T-helper 2 cell treated with Interferon-gamma antibody and Interleukin-4, amounts not matched to agents 5 μg/mL and 100 μg/mL, for 36 hours (primary cell): ENCODE measurements at places on chromosomes 2 and 18.

DNA sequence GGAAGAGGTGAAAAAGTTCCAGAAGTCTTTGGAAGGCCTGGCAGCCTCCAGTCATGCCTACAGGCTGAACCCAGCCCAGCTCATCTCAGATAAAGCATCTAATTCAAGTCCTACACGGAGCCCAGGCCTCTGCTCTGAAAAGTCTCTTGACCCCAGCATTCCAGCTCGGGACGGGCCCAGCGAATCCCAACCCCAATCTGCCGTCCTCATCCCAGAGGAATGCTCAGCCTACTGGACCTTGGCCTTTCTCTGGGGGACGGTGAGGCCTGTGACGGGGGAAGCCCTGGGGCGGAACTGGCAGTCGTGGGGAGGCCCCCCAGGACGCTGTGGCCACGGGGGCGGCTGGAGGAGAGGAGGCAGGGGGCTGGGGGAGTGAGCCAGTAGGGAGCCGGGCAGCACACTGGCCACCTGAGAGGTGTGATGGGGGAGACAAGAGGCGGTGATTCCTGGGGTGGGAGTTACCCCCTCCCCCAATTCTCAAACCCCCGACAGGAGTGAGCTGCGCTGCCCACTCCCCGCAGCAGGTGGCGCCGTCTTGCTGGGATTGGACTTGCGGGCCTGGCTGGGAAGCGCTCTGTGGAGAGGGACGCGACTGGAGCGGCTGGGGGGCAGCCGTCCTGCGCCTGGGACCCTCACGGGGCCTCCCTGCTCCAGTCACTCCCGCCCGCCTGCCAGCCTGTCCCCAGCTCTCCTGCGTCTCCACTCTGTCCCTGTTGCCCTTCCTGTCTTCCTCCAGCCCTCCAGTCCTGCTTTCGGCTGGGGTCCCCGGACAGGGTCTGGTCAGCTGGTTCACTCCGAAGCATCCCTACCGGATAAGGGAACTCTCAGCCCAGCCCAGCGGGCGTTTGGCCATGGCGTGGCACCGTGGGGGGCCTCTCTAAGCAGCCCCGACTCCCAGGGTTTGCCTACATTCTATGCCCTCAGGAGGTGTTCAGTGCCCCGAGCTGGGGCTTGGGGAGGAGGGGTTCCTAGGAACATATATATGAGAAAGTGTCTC, 182.6 kb upstream of the HAAO start:
- DNase-seq: peak; percentile 16
- peaks cover 3% of the 10 kb centered on the region for H3K4me1 ChIP-seq
- no peak overlapping the region for H3K27ac ChIP-seq
- peaks cover 3% of the 10 kb centered on the region for H3K27me3 ChIP-seq
- H3K4me3 ChIP-seq: no peak overlapping the region
- H3K36me3 ChIP-seq: no peaks in the 10 kb centered on the region

- DNase-seq: no peak
- H3K4me1 ChIP-seq: peaks cover 71% of the 10 kb centered on the region
- no peak overlapping the region for H3K27ac ChIP-seq
- no peaks in the 10 kb centered on the region for H3K27me3 ChIP-seq
- H3K4me3 ChIP-seq: no peak overlapping the region
Measured at GRCh38 chr2:200377355-200378336, 71.2 kb downstream of the SPATS2L start.

DNA sequence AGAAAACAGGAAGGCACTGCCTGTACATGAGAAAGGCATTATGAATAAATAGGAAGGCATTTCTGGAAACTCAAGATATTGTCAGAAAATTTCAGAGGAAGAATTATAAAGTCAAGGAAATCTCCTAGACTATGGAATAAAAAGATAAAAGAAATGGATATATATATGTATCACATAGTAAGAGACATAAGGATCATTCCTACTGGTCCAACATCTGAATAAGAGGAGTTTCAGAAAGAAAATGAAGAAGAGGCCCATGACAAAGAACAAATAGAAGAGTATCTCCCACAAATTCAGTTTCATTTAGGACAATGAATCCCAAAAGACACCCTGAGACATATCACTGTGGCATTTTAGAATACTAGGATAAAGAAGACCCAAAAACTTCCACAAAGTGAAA, 178.8 kb downstream of the PRKCE start:
- H3K4me3 ChIP-seq: no peak overlapping the region
- peaks cover 20% of the 10 kb centered on the region for H3K4me1 ChIP-seq
- no peak overlapping the region for H3K27ac ChIP-seq
- DNase-seq: no peak

DNA sequence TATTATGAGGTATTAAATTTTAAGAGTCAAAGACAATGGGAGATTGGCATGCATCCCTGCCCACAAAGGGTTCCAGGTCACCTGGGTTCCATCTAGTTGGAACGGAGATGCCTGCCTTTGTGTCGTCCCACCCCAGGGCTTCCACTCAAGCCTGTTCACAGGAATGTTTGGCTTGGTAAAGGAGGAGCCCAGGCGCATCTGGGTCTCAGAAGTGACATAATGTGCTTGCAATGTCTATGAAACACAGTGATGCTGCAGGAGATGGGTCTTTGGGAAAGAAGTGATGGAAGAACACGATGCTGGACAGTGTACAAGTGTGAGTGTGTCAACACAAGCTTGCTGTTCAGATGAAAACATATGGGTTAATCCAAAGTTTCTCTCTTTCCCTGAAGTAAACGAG, 49.6 kb upstream of the ZNF396 start:
- H3K4me1 ChIP-seq: no peaks in the 10 kb centered on the region
- DNase-seq: no peak
- H3K4me3 ChIP-seq: no peak overlapping the region
- no peak overlapping the region for H3K27ac ChIP-seq

GRCh38 chr2:64359171-64359891, 94.6 kb upstream of the LGALSL start:
- peaks cover 41% of the 10 kb centered on the region for H3K27me3 ChIP-seq
- no peak overlapping the region for H3K4me3 ChIP-seq
- peaks cover 4% of the 10 kb centered on the region for H3K4me1 ChIP-seq
- H3K36me3 ChIP-seq: no peaks in the 10 kb centered on the region
- no peak for DNase-seq
- H3K27ac ChIP-seq: no peak overlapping the region

- peaks cover 7% of the 10 kb centered on the region for H3K36me3 ChIP-seq
- H3K27ac ChIP-seq: peak overlapping the region; percentile 5
Measured at GRCh38 chr2:101517758-101518271, 42.9 kb upstream of the RFX8 start.
